ENCODE measurements at places on chromosomes 7 and 10. TPM values are rescaled to one million over a fixed set of nuclear protein-coding genes. Genes with fewer than 3 reads are reported as not detected.

GRCh38 chr7:7970531-7971307, 2.1 kb downstream of the GLCCI1 start:
- DNase-seq, result no peak

GRCh38 chr10:17871036-17871435, 61.9 kb downstream of the MRC1 start:
- DNase-seq, result no peak

- no peak for DNase-seq
Measured at GRCh38 chr7:144780071-144780608, 55.7 kb downstream of the TPK1 start.

- DNase-seq, result no peak
Measured at GRCh38 chr10:21449288-21449966, 76.1 kb downstream of the SKIDA1 start.

GRCh38 chr7:1228545-1229201, 4.0 kb upstream of the UNCX start:
- DNase-seq, result no peak

LIPK gene
- total RNA-seq, result not detected

Data from PC-9 (cell line).